Iris pigment epithelial cell (primary cell): ENCODE measurements at places on chromosomes 2 and 18.

DNA sequence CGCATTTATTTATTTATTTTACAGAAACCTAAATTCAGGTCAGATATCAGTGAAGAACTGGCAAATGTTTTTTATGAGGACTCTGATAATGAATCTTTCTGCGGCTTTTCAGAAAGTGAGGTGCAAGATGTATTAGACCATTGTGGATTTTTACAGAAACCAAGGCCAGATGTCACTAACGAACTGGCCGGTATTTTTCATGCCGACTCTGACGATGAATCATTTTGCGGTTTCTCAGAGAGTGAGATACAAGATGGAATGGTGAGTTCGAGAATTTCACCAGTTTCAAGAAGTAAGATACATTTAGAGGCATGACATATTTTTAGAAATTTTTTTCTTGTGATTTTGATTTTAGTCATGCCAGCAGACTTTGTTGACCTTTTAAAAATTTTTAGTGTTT is 4.6 kb downstream of the CDCA7 start:
- DNase-seq: no peak

DNA sequence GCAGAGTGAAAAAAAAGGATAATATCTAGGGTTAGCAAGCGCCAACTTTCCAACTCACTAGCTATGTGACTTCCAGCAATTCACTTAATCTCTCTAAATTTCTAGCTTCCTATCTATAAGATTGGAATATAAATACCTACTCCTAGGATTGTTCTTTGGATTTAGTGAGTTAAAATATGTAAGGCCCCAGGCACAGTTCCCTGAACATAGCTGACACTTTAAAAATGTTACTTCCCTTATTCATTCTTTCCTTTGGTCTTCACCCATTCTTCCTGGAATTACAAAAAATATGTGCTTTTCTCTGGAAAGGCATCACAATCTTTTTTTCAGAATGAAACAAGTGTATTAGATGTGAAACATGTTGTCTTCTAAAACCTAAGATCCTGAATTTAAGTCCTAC is 365.7 kb downstream of the RBM43 start:
- no peak for DNase-seq

DNA sequence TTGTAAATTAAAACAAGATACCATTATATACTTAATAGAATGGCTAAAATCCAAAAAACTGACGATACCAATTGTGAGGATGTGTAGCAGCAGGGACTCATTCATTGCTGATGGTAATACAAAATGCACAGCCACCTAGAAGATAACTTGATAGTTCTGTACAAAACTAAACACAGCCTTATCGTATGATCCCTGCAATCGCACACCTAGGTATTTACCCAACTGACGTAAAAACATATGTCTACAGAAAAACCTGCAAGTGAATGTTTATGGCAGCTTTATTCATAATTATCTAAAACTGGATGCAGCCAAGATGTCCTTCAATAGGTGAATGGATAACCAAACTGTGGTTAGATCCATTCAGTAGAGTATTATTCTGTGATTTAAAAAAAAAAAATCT is 45.5 kb downstream of the TBC1D8 start:
- no peak for DNase-seq

GRCh38 chr2:224072541-224073188 is 33.6 kb upstream of the SERPINE2 start:
- no peak for DNase-seq

DNA sequence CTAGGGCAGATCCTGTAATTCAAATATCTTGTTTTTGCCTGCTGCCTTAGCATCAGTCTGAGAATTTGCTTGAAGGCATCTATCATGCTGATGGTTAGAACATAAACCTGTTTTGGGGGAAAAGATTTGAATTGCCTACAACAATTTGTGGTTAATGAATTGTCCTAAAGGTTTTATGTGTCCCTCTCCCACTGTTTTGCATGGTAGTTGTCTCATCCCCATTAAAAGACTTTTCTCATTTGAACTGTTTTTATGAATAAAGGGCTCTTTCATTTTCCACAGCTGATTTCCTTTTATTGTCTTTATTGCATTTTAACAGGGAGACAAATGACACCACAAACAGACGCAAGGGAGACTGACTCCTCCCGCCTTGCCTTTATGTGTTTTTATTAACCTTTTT is 275.6 kb downstream of the PIK3C3 start:
- no peak for DNase-seq

- DNase-seq: no peak
Observed at GRCh38 chr2:181626671-181627070, 30.2 kb downstream of the CERKL start.

DNA sequence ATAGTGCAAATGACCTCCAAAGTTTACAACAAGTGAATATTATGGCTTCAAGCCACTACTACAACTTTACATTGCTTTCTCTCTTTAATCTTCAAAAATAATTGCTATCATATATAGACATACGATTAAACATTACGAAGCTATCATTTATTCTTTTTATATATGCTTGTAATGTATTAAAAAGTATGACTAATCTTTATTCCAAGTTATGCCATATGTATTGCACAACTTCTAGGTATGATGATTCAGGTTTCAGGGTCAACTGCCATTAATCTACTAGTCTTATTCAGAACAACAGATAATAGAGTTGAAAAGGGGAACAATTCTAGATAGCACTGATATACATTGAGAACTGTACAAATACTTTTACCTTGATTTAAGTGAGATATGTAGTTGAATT is 506.2 kb upstream of the TMEFF2 start:
- DNase-seq: peak; percentile 7

- DNase-seq: no peak
Observed at GRCh38 chr2:221775096-221775495, 203.0 kb upstream of the EPHA4 start.

DNA sequence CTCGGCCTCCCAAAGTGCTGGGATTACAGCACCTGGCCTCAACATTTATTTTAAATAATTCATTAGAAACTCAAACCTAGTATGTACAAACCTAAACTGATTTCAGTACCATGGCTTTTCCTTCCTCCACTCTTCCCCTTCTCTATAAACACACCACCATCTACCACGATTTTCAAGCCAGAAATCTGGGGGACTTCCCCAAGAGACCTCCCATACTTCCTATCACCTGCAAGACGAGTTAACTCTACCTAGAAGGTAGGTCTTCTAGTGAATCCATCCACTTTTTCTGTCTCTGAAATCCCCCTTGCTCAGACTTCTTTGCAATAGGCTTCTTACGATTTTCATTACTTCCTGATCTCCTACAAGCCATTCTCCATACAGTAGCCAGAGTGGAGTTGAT is 7.7 kb upstream of the FAM117B start:
- DNase-seq: no peak

- no peak for DNase-seq
Observed at GRCh38 chr2:69952336-69953115, 8.9 kb downstream of the ASPRV1 start.

GRCh38 chr2:208300847-208301618 is 35.0 kb downstream of the PIKFYVE start:
- no peak for DNase-seq

- DNase-seq: no peak
Observed at GRCh38 chr2:129883121-129883520, 96.3 kb upstream of the RAB6C start.

- no peak for DNase-seq
Observed at GRCh38 chr2:43233218-43234212, 7.1 kb upstream of the ZFP36L2 start.

- no peak for DNase-seq
Observed at GRCh38 chr2:202066875-202067274, 6.2 kb upstream of the KIAA2012 start.

DNA sequence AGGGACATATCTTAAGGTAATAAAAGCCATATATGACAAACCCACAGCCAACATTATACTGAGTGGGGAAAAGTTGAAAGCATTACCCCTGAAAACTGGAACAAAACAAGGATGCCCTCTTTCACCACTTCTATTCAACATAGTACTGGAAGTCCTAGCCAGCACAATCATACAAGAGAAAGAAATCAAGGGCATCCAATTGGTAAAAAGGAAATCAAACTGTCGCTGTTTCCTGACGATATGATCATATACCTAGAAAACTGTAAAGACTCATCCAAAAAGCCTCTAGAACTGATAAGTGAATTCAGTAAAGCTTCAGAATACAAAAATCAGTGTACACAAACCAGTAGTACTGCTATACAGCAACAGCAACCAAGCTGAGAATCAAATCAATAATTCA is 53.8 kb upstream of the PSME4 start:
- no peak for DNase-seq

DNA sequence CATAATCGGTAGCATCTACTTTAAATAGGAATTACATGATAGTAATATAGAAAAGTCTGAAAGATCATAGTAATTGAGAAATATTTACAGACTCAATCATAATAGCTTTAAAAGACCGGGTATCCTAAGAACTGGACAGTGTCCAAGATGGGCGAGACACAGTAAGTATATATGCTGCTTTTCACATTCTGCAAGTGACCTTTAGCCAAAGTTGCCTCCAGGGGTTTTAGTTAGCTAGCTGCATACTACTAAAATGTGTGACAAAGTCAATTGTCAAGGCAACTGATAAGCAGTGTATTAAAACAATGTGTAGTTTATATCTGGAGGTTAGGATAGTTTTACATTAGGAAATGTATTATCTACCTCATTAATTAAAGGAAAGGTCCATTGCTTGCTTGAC is 24.6 kb downstream of the CD302 start:
- peak; percentile 31 for DNase-seq

- DNase-seq: peak; percentile 90
Observed at GRCh38 chr2:157245846-157246764, 11.4 kb upstream of the GALNT5 start.

GRCh38 chr2:54775710-54776109 is 52.2 kb downstream of the EML6 start:
- DNase-seq: no peak

- no peak for DNase-seq
Observed at GRCh38 chr2:11701206-11701605, 31.2 kb upstream of the NTSR2 start.

- no peak for DNase-seq
Observed at GRCh38 chr2:34734042-34734441, 1134.9 kb upstream of the FAM98A start.

DNA sequence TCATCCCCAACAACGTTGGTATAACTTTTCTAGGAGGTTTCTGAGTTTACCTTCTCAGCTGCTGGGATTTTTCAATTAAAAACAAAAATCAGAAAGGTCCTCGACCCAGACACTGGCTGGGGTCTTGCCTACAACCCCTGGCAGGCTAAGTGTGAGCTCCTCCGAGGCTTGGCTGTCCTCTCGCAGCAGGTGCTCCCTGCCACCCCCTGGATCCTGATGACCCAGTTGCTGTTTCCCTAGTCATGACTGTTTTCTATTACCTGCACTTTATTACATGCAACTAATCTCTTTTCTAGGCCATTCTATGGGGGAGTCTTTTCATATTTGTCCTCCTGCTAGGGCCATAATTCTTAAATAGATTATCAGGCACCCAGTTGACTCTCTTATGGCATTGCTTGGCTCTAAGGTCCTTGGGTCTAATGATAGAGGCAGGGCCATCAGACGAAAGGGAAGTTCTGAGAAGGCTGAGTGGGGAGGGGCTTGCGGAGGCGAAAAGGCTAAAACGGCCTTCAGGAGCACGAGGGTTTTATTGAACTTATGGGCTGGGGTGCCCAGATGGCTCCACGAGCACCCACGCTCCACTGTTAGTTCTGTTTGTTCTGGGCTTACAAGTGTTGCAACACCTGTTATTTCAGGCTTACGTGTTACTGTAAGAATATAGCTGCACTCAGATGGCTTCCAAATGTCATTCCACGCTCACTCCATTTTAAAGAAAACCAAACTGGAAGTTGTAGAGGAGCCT is 166.0 kb downstream of the NCK2 start:
- DNase-seq: peak; percentile 22

DNA sequence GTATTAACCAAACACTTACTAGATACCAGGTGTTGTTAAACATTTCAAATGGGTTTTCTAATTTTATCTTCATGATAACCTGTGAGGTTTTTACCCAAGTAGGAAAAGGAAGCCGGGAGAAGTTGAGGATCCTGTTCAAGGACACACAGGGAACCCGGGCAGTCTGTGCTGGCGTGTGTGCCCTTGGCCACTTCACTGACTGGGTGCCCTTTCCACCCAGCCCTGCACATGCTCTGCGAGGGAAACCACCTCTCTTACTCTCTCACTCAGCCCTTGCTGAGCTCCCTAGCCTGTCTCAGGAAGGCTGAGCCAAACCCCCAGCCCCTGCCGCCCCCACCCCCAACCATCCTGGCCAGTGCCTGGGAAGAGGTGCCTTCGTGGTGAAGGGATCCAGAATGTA is 51.8 kb downstream of the TEX44 start:
- no peak for DNase-seq
